ENCODE measurements at places on chromosomes 11 and 22.

DNA sequence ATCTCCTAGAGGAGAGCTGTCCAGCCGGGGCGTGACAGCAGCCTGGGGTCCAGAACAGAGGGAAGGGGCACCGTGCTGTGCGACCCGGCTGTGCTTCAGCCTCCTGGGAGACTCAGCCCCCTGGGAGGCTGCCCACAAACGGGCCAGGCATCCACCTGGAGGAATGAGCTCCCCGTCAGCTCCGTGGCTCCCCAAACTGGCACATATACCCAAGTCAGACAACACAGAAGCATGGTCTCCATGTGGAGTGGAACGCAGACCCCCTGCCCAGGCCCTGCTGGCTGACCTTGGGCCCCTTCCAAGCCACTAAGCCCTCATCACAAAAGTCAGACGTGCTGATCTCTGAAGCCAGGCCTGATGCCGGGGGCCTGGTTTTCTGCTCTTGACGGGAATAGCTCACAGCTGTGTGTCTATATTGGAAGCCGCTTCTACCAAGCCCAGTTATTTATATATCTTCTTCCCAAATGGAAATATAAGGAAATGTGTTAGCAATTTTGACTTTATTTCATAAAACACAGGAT, 91.7 kb downstream of the BRD1 start:
- no peak for DNase-seq

- DNase-seq, result no peak
Observed at GRCh38 chr11:11770296-11770695, 71.5 kb upstream of the USP47 start.

DNA sequence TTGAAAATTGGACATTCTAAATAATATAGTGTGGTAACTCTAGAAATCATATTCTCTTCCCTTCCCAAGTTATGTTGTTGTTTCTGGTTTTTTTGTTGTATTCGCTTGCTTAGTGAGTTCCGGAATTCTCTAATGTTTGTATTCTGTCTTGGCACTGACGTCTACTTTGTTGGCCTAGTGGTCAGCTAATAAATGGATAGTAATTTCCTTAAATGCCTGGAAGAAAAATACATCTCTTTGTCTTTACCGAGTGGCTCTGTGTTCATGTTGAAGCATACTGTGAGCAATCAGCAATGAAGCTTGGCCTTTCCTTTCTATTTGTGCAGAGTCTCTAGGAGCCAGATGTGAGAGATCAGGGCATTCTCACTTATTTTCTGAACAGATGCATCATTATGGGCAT, 1225.7 kb downstream of the JRKL start:
- DNase-seq, result no peak

GRCh38 chr22:44670220-44670988, 31.6 kb upstream of the PRR5 start:
- no peak for DNase-seq

GRCh38 chr11:10379871-10380568, 75.0 kb upstream of the AMPD3 start:
- DNase-seq, result no peak

- no peak for DNase-seq
Observed at GRCh38 chr11:68028802-68029545, 1.5 kb upstream of the NDUFS8 start.

GRCh38 chr22:45227645-45228400, 12.9 kb downstream of the KIAA0930 start:
- no peak for DNase-seq

All from cardiac septum (tissue), 1 donor.